PC-9 (cell line): ENCODE measurements at places on chromosomes 1 and 21.

DNA sequence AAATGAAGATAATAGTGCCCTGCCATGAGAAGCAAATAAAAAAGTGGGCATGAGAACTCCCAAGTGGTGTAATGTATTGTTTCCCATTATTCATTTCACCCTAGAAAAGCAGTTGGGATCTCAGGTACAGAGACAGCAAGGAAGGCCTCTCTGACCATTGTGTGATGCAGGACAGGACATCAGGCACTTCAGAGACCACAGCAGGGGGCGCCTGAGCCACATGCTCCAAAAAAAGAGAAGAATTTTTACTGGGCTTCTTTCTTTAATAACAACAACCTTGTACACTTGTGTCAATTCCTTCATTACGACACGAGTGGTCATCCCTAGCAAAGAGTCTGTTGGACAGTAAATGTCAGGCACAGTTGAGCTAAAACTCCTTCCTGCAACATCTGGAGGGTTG lies 533.3 kb downstream of the OMA1 start:
- DNase-seq = no peak

- DNase-seq = peak; percentile 17
Observed at GRCh38 chr1:202952818-202953217, 5.3 kb downstream of the ADIPOR1 start.

DNA sequence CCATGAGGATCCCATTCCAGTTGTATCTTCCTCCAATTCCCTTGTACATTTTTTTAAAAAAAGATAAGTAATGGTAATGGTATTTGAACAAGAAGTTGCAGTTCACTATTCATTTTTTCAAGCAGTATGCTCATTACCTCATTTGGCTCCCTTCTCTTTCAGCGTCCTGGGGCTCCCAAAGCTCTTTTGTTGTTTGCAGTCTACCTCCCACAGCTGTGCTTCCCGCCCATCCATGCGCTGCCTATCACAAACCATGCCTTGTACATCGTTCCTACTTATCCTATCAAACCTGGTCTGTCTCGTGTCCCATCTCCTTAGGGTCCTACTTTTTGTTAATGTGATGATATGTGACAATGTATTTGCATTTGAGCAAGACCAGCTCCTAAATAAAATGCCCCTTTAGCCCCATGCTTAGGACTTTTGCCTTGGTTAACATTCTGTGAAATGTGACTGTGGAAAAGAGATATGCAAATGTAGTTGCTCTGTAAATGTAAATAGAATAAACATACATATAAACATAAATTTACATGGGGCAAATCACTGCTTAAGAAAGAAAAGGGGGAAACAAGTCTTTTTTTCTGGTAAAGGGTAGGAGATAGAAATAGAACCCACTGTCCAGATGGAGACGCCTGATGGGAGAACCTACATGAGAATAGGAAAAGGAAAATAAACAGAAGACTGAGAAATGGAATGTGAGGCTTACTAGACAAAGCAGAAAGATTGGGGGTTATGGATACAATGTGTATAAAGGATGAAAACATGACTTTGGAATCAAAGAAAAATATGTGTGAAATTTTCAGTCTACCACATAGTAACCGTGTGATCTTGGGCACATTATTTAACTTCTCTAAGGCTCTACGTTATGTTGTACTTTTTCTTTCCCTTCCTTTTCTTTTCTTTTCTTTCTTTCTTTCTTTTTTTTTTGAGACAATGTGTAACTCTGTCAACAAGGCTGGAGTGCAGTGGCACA lies 59.8 kb upstream of the PLXNA2 start:
- DNase-seq = no peak

DNA sequence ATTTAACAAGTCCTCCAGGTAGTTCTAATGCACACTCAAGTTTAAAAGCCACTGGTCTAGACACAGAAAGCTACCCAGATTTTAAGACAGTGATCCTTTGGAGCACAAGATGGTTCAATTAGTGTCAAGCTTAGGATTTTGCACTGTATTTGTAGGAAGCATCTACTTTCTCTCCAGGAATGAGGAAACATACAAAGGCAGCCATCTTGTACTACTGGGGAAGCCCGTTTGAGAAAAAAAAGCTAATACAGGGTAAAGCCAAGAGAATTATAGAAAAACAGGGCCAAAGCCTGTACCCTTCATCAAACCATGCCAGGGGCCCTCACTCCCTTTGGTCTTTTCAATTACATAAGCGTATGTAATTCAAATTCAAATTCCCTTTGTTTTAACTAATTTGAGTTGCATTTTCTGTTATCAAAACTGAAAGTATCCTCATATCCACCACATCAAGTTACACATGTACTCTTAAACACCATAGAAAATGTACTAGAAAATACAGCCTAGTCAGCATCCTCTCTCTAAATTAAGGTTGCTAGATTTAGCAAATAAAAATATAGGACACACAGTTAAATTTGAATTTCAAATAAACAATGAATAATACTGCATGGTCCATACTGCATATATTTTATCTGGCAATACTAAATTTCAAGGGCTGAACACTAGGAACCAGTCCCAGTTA lies 17.4 kb downstream of the PIK3R3 start:
- DNase-seq = no peak

DNA sequence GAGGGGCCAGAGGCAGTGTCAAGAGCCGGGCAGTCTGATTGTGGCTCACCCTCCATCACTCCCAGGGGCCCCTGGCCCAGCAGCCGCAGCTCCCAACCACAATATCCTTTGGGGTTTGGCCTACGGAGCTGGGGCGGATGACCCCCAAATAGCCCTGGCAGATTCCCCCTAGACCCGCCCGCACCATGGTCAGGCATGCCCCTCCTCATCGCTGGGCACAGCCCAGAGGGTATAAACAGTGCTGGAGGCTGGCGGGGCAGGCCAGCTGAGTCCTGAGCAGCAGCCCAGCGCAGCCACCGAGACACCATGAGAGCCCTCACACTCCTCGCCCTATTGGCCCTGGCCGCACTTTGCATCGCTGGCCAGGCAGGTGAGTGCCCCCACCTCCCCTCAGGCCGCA lies at the start of gene BGLAP:
TSS of gene BGLAP (plus strand) at position 259 of the 400 bp plus-strand sequence. CDS start at position 307, 48 bp downstream.
- no peak for DNase-seq

GRCh38 chr1:110209715-110210603 lies at the start of gene KCNC4:
KCNC4 (plus strand) TSS chr1:110210314; CDS start chr1:110211500, 1,186 bp downstream.
- peak; percentile 67 for DNase-seq

GRCh38 chr1:51329443-51330325 lies 678 bp downstream of the TTC39A start:
- peak; percentile 52 for DNase-seq

- peak; percentile 91 for DNase-seq
Observed at GRCh38 chr21:42097860-42098454, 26.8 kb downstream of the UMODL1 start.

GRCh38 chr1:190416239-190416638 lies 61.4 kb downstream of the BRINP3 start:
- no peak for DNase-seq

GRCh38 chr1:90919190-90919719 lies 102.6 kb downstream of the ZNF644 start:
- DNase-seq = no peak

GRCh38 chr1:37948841-37949240 lies 2.0 kb upstream of the INPP5B start:
- no peak for DNase-seq

- DNase-seq = no peak
Observed at GRCh38 chr1:220322570-220322969, 50.3 kb upstream of the RAB3GAP2 start.

DNA sequence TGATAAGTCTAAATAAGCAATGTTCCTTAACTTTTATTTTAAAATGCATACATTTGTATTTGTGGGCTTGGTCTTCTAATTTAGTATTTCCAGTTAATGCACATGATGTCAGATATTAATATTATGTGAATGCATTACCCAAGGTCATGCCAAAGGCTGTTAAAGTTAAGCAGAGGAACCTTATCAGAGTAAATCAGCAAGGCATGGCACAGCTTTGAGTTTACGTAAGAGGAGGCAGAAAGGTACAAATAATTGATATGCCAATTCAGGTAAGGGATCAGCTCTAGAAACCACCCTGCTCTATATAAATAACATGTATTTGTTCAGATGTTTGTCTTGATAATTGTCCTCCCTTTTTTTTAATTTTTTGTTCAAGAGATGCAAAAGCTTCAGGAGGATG lies 64.5 kb upstream of the CHRM3 start:
- DNase-seq = no peak

GRCh38 chr1:25347556-25347955 lies 9.4 kb downstream of the TMEM50A start:
- DNase-seq = no peak

DNA sequence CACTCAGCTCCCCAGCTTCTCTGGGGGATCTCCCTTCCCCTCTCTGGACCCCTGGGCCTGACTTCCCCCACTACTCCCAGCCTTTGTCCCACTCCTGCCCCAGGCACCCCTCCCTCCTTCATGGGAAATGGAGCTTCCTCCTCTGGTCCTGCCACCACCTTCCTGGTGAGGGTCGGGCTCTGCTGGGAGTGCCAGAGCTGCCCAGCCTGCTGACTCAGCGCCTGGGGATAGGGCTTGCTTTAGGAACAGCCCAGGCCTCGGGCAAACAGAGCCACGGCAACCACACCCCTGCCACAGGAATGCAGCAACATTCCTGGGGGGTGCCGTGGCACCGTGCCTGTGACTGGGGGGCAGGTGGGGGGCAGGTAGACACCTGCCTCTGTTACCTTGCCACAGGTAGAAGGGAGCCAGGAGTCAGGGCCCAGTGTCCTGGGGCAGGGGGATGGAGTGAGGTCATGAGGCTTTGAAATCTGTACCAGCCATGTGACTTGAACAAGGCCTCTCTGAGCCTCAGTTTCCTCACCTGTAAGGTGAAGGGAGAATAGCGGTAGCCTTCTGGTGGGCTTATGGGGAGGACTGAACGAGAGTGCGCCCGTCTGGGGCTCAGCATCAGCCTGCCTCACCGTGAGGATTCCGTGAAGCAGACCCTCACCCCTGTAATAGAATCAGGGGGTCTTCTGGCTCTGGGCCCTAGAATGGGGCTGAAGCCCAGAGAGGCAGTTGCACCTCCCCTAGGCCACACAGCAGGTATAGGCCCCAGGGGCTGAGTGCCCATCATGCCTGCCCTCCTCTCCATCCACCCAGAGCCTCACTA lies 17.8 kb upstream of the EPHA2 start:
- peak; percentile 98 for DNase-seq

GRCh38 chr1:196732526-196732925 lies 42.1 kb upstream of the CFHR3 start:
- no peak for DNase-seq

- no peak for DNase-seq
Observed at GRCh38 chr1:5728663-5729355, 263.4 kb downstream of the NPHP4 start.

GRCh38 chr1:184757891-184758290 lies 3.2 kb upstream of the EDEM3 start:
- DNase-seq = no peak

- DNase-seq = no peak
Observed at GRCh38 chr1:50129201-50129600, 20.5 kb downstream of the ELAVL4 start.

GRCh38 chr1:227886503-227886961 lies 61.2 kb downstream of the WNT9A start:
- no peak for DNase-seq

GRCh38 chr1:117565745-117566455 lies 39.9 kb upstream of the TENT5C start:
- no peak for DNase-seq

DNA sequence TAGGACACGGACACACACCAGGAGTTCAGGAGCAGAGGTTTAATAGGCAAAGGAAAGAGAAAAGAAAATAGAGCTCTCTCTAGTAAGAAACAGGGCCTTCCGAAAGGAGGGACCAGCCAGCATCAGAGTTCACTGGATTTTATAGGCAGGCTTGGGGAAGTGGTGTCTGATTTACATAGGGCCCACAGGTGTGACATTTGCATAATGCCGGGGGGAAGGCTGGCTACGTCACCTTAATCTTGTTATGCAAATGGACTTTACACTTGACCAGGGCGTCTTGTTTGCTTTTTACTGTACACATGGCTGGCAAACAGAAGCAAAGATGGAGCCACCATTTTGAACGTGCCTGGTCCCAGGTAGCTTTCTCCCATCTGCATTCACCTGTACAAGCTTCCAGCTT lies at the start of gene OR14A16:
TSS of gene OR14A16 (minus strand) at position 97 of the 400 bp plus-strand sequence. CDS start 8,390 bp downstream, outside the sequence.
- no peak for DNase-seq

DNA sequence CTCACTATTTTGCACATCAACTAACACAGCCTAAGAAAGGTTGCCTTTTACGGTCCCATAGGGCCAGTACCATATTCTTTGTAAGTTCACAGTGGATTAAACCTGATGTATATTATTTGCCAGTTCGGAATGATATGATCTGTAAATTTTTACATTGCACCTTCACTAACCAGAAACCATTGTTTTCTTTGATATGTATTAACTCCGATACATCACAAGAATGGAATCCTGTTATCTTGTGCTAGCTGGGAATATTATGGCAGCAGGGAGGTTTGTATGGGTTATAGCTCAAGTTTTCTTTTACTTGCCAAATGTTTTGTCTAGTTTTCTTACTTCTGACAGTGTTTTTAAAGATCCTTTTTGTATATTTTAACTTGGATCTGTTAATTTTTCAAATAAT lies 51.4 kb upstream of the S1PR1 start:
- DNase-seq = no peak

DNA sequence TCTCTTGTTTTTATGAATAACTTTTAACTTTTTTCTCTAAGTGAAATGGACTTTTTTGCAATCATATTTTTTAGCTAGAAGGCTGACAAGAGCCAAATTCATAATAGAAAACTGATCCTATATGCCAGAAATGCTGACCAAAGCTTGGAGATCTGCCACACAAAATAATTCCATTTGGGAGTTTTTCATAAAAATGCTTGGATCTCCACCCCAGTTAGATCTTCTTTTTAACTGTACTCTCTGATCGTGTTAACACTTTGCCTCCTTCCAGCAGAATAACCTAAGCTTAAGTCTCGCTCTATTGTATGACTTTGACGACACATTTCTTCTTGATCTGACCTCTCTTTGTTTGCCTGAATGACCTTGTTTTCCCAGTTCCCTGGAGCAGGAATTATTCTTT lies 16.8 kb downstream of the FLG2 start:
- DNase-seq = no peak

DNA sequence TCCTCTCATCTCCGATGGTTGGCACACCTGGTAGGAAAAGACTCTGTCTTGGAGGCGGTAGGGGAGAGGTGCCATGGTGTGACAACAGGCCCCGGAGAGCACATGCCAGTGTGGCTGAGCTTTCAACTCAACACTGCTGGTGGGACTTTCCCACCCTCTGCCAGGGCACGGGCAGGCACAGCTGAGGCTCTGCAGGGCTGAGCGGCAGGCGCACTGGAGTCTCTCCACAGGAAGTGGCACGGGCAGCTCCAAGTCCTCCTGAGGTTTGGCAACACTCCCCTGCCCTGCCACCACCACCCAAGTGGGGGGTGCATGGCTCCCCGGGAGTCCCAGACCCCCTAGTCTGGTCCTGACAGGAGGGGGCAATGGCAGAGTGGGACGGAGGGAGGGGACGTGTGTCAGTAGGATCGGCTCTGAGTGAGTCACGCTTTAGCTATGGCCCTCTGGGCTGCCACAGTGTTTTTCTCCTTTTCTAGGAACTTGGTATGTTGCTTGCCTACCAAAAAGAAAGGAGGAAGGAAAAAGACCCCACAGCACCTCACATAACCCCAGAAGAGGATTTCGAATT lies 27.3 kb upstream of the EVA1B start:
- DNase-seq = peak; percentile 91

- no peak for DNase-seq
Observed at GRCh38 chr1:25644962-25645361, 28.4 kb downstream of the MAN1C1 start.

GRCh38 chr1:116948046-116948445 lies 38.3 kb downstream of the PTGFRN start:
- no peak for DNase-seq
